ENCODE measurements at places on chromosomes 1 and 21.

- no peak for DNase-seq
Measured at GRCh38 chr1:160821627-160822026, 25.7 kb downstream of the LY9 start.

GRCh38 chr1:109091078-109091838 is 694 bp downstream of the TMEM167B start:
- peak; percentile 65 for DNase-seq

- no peak for DNase-seq
Measured at GRCh38 chr1:213891989-213892902, 95.5 kb upstream of the PROX1 start.

GRCh38 chr1:37270639-37271038 is 203.7 kb upstream of the ZC3H12A start:
- no peak for DNase-seq

- DNase-seq, result no peak
Measured at GRCh38 chr1:212691561-212692071, 8.0 kb downstream of the BATF3 start.

- DNase-seq, result no peak
Measured at GRCh38 chr1:51652599-51652998, 35.7 kb downstream of the OSBPL9 start.

DNA sequence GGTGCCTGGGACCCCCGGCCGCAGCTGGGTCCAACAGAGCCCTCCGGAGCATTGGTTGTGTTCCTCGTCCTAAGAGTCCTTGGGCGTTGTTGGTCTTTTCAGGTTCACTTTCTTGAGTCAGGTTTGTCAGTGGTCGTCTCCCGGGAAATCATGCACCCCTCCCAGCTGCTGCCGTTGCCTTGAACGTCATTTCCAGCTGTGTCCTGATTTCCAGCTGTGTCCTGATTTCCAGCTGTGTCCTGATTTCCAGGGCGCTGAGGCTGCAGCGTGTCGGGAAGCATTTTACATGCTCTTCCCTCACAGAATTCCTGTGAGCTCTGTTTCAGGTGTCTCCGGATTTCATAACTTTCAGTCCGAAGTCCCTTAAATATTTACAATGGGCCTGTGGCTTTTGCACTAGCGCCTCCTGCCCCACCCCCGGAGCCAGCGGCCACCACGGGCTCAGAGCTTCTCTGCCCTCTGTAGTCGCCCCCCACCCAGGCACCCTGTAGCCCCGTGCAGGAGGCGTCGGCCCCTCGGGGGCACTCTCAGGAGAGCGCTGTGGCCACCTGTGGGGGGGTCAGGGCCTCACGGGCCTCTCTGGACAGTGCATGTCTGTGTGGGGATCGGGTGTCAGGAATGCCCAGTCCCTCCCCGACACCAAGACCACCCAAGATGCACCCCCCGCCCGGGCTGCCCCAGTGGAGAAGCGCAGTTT is 66.7 kb downstream of the COL18A1 start:
- no peak for DNase-seq

DNA sequence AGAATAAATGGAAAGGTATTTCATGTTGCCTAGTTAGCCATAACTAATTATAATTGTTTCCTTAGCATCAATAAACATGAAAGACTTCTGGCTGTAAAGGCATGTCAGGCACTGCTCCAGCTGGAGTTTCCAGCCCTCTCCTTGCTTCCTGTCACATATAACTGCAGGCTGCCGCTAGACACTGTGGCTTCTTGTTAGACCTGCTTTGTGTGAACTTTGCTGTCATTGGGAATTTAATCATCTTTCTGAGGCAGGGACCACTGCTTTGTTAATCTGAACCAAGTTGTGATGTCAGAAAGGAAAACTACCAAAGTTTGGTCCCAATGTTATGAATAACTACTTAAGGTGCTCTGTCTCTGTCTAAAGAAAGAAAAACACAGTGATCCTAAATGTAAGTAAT is 90.3 kb upstream of the DUSP10 start:
- no peak for DNase-seq

DNA sequence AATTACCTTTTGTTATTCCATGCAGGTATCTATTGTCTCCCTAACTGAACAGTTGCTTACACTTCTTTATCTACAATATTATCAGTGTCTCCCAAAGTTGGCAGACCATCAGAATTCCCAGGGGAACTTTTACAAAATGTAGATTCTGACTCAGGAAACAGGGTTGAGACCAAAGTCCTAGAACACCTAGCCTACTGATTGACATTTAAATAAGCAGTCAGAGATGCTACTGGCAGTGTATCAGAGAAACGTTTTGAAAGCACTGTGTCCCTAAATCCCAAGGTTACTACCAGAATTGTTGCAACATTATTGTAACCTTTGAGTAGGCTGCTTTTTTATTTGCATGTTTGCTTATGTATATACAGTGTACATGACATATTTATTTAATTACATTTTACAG is 1.8 kb upstream of the F5 start:
- DNase-seq, result no peak

DNA sequence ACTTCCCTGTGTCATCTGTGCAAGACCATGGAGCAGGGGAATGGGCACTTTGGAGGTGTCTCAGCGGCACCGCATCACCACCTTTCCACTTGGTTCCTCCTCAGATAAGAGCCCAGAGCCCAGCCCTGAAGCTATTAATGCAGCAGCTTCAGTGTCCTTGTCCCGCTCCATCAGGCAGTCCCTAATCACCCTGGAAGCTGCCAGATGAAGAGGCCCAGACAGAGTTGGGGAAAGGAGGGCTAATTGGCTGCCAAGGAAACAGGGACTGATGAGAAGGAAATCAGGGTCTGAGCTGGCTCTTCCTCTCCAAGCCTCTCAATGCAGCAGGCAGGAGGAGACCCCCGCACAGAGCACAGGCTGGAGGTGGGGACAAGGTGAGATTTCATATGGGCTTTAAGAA is 83.1 kb upstream of the KLHDC7A start:
- DNase-seq, result no peak

DNA sequence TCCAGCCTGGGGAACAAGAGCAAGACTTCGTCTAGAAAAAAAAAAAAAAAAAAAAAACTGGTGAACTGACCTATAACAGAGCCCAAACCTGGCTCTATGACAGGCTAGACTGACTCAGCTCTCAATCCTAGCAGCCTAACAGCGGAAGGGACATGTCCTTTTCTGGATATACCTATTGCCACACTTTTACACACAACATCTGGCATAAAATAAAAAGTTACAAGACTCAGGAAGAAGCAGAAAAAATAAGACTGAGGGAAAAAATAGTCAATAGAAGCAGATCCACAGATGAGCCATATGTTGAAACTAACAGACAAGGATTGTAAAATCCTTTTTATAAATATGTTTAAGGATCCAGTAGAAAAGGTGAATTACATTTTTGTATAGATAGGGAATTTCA is 57.5 kb upstream of the IPO9 start:
- no peak for DNase-seq

DNA sequence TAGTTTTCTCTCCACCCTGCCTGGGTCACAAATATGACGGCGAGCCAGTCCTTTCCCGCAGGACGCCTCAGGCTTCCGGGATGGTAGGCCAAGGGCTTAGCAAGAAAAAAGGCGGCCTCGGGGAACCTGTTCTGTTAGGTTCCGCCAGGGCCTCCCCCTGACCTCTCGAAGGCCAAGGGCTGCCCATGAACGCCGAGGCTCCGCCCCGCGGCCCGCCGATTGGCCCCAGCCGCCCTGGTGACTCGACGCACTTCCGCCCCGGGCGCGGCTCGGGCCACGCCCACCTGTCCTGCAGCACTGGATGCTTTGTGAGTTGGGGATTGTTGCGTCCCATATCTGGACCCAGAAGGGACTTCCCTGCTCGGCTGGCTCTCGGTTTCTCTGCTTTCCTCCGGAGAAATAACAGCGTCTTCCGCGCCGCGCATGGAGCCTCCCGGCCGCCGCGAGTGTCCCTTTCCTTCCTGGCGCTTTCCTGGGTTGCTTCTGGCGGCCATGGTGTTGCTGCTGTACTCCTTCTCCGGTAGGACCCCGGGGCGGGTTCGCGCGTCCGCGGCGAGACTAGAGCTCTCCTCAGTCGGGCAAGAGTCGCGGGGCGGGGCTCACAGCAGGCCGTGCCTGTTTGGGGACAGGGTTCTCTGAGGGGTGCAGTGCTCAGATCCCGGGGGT is at the start of gene CD46:
Gene CD46, plus strand, starts transcription at position 265 of the 666 bp plus-strand sequence. Its CDS starts 159 bp downstream, at position 424.
- peak; percentile 99 for DNase-seq

- DNase-seq, result no peak
Measured at GRCh38 chr1:167158111-167158812, 62.4 kb upstream of the POU2F1 start.

DNA sequence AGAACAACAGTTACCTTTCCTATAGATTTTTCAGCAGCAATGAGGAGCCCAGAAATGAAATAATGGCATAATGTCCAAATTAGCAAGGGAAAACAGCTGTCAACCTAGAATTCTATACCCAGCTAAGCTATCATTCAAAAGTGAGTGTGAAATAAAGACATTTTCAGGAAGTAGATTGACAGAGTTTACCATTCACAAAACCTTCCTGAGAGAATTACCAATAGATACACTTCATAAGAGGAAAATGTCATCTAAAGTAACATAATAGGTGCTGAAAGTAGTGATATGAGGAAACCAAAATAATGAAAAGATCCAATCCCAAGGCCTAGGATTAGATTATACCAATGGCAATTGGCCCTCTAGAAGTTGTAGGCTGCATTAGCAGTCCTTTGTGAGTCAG is 34.6 kb downstream of the OBSCN start:
- no peak for DNase-seq

DNA sequence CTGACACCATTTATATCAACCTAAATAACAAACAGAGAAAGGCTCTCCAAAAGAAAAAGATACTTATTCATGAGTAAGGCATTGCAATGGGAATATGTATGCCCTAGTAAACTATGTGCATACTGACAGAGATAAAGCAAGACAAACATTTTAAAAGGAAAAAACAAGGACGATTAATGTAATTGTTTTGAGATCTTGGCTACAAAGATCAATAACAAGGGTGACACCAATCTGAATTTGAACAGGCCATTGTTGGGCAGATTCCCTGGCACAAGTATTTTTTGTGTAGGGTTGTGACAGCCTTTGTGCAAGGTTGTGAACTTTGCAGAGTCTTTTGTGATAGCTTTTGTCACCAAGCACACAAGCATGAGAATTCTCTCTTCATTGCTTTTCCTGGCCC is 85.3 kb downstream of the EDEM3 start:
- DNase-seq, result no peak

DNA sequence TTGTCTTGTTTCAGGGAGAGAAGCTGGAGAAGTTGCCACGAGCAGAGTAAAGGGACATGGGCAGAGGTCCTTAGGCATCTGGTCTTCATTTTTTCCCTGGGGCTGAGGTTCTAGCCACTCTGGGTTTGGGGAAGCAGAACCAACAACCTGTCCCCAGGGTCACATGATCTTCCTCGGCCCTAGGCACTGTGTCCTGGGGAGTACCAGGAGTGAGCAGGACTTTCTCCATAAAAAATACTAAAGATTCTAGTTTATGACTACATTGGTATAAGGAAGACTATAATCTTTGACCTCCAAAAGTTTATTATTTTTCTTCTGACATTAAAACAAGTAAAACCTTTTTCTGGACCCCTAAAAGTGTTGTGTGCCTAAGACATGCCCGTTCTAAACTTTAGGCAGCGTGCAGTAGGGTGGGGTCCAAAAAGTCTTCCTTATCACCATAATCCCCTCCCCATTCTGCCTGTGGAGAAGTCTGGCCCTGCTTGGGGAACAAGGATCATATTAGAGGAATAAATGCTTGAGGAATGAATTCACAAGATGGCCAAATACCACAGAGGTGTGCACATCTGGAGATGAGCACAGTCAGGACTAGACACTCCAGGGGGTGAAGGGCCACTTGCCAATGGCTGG is 19.3 kb upstream of the IGSF3 start:
- DNase-seq, result no peak

GRCh38 chr1:32888677-32889420 is 2.6 kb downstream of the HPCA start:
- no peak for DNase-seq

- no peak for DNase-seq
Measured at GRCh38 chr1:24437631-24438396, 22.2 kb downstream of the NIPAL3 start.

- no peak for DNase-seq
Measured at GRCh38 chr1:8443558-8444194, 125.8 kb downstream of the SLC45A1 start.

GRCh38 chr1:162055062-162055461 is 14.4 kb upstream of the NOS1AP start:
- peak; percentile 68 for DNase-seq

GRCh38 chr1:187513190-187513589 is 684.4 kb downstream of the PLA2G4A start:
- DNase-seq, result no peak

GRCh38 chr1:15797614-15798390 is 9.6 kb downstream of the UQCRHL start:
- DNase-seq, result no peak

DNA sequence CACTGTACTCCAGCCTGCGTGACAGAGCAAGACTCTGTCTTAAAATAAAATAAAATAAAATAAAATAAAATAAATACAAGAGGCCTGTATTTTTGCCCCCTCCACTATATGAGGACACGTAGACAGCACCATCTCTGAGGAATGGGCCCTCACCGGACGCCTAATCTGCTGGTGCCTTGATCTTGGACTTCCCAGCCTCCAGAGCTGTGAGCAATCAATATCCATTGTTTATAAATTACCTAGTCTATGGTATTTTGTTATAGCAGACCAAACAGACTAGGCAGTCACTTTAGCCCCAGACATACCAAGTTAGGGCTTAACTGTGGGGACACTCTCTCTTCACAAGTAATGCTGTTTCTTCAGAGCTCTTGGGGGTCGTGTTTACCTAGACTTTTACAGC is 6.4 kb downstream of the ELAPOR1 start:
- no peak for DNase-seq

DNA sequence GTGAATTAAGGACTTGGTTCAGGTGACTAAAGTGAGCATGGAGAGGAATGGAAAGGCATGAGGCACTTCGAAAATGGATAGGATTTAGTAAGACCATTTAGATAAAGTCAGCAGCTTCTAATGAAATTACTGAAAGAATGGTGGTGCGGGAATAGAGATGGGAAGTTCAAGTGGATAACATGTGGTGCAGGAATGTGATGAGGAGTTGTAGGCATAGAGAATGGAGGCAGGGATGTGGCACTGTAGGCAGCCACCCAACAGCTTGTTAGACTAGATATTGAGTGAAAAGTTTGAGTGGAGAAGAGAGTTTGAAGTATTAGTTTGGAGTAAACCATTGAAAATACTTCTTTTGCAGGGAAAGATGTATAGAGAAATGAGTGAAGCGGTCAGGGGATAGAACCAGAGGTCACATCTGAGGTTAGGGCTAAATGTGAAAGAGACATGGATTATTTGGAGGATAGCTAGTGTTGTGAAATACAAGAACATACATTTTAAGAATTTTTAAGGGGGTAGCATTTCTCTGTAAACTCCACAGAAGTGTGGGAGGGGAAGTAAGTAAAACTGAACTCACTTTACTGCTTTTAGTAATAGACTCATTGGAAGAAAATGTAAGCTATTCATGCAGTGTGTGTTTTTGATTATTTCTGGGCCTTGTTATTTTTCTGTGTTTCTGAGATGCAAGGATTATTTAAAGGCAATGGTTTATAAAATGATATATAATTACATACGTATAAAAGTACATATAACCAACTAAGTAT is 46.2 kb downstream of the DYRK1A start:
- DNase-seq, result no peak
